GM19239 (cell line): ENCODE measurements at places on chromosomes 3 and 15.
A peak's percentile ranks its signal among the peaks of the same experiment; 100 is the strongest.

GRCh38 chr3:27138005-27138404, 231.2 kb downstream of the NEK10 start:
- no peak for DNase-seq

- no peak for DNase-seq
Observed at GRCh38 chr3:37773911-37774310, 87.8 kb upstream of the CTDSPL start.

GRCh38 chr15:39934397-39935071, 619 bp downstream of the EIF2AK4 start:
- no peak for DNase-seq

DNA sequence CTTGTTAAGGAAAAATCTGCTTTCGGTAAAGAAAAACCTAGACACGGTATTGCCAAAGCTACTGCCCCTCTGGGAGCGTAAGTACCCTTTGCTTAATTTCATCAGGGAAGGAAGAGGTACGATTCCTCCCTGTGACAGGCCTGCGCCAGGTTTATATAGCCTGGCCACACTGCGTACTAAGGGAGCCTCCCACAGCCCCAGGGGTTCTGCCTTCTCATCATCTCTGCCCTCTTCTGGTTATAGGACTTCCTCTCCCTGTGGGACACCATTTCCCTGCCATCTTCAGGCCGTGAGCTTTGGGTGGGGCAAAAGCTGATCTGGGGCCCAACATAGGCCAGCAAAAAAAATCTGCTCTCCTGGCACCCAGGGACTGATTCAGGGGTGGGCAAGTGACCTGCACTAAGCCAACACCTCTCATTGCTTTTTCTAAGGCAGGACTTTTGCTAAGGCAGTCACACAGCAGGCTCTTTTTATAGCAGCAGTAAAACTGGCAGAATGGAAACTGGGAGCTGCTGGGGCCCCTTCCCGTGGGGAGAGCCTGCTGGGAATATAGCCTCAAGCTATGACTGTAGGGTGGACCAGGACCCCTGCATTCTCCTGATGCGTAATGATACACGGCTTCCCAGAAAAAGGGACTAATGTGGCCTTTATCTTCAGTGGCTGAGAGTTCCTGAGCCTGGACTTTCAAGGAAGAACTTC, 76.2 kb downstream of the PRICKLE2 start:
- no peak for DNase-seq

DNA sequence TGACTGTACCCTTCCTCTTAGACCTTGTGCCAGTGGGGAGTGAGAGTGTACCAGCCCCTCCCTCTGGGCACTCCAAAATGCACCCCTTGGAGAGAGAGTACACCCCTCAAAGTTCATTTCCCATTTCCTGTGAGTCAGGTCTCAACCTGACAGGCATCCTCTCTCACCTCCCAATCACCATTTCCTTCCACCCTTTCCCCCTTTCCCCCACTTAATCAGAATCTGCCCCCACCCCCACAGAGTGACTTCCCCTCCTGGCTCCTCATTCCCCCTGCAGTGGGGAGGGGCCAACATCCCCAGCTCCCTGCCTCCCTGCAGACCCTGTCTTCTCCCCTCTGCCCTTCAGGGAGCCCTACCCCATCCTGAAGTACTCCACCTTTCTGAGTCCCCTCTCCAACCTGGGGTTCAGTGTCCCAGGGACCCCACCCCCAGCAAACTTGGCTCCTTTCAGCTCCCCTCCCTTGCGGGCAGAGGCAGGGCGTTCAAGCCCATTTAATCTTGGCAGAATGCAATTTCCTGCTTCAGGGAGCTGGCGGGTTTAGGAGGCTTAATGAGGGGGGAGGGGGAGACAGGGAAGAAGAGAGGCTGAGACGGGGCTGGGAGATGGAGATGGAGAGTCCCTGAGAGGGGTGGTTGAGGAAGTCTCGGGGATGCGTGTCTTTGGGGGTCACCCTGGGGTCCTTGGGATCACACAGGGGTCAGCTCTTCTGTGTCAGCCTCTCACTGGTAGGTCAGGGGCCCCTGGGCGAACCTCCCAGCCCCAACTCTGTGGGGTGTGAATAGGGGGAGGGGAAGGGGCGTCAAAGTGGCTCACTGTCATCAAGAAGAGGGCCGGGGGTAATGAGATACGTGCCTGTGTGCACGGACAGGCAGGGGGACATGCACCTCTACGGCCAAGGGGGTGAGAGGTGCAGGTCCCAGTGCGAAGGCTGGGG, 16.6 kb upstream of the SEMA3F start:
- no peak for DNase-seq

- DNase-seq, result no peak
Observed at GRCh38 chr15:68786753-68787152, 33.9 kb downstream of the ANP32A start.

DNA sequence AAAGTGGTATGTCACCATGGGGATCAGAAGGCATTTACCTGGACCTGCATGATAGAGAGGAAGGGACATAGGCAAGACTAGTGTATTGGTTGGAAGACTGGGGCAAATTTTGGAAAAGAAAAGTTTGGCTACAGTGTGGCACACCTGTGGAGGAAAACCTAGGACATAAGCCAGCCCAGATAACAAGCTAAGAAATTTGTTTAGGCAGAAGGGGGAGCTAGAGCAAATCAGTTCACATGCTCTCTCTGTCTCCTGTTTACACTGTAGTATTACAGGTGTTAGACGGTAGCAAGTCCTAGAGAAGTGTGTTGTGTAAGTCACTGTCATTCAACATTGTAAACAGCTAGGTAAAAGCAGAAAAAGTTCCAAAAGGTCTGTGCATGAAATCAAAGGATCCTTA, 11.9 kb upstream of the ALDH1A2 start:
- no peak for DNase-seq

DNA sequence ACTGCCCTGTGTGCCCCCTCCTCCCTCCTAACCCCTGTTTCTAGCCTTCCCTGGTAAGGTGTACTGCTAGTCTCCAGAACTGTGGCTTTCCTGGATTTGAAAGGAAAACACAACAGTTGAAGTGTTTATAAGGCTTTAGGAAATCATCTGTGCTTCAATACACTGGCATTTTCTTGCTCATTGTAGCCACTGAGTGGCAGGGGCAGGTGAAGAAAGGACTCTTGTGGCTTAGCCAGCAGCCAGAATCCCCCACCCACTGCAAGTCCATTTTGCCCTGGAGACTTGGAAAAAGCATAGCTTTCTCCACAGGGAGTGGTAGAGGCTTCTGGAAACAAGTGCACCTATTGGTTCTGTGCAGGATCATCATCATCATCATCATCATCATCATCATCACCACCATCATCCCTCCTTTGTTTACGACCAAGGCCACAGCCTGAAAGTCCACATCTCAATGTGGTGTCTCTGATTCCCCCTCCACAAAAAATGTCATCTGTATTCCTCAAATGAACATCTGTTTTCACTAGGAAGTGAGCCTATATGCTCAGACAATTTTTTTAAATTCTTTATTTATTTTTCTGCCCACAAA, 33.4 kb downstream of the AQP9 start:
- DNase-seq, result no peak

DNA sequence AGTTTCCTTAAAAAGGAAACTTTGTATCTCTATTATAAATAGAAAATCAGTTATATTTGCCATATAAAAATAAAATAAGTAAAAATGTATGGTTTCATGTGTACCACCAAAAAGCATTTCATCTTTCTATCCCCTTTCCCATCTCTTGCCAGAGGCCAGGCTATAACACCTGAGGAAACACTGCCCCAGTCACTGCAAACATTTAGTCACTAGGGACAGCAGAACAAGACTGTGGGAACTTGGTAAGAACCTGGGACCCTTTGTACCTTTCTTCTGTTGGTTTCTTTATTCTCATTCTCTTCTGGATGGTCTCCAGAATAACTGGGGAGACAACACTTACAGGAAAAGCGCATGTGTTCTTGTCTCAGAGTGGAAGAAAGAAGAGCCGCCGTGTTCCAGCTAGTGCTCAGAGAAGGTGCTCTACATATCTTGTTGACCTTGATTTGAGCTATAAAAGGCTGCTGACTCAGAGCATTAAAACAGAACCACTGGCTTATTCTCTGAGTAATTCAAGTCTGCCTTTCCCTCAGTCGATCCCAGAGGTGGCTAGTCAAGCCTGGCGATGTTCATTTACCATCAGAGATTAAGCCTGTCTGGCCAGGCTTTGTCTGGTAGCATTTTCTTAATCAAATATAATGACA, 361.6 kb downstream of the RBMS3 start:
- no peak for DNase-seq

DNA sequence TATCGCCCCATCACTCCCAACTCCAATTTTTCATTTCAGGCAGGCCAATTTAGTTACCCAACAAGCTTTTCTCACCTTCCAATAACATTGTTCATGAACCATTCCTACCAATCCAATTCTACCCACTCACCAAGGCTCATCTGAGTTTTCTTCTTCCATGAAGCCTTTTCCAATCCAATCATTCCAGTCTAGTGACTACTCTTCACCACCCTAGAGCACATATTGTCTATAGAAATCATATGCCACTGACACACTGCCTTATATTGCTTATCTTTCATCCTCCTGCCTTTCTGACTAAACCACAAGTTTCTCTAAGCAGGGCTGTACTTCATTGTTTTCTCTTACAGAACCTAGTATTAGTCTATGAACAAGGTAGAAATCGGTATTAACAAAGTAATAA, 11.4 kb downstream of the CCDC14 start:
- DNase-seq, result no peak

- DNase-seq, result no peak
Observed at GRCh38 chr15:68405378-68406250, 26.3 kb downstream of the ITGA11 start.

DNA sequence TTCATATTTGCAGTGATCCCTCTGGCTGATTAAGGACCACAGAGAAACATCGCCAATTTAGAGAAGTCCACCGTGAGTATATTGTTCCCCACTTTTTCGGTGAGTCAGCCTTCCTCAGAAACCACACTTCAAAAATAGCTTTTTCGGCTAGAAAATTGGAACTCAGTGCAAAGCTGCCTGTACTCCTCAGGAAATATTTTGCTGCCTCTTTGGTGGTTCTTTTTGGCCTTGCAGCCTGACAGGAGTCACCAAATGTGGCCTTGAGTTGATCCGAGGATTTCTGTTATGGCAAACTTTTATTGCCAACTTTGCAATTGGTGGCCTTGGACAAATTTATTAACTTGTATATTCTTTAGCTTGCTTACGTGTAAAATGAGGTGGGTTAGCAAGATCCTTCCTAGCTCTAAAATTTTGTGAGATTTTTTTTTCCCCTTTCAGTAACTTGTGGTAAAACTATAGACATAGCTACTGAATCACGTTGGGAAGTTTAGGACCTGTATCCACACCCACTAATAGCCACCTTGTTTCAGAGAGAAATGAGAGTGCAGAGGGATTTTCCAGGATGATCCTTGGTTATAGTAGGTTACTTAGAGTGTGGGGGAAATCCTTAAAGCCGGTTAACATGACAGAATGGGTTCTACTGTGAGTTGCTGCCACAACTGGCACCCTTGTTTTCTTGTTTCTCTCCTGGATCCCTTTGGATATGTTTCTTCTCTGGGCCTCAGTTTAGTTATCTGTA, 9.9 kb downstream of the ARL6IP5 start:
- DNase-seq, result no peak

DNA sequence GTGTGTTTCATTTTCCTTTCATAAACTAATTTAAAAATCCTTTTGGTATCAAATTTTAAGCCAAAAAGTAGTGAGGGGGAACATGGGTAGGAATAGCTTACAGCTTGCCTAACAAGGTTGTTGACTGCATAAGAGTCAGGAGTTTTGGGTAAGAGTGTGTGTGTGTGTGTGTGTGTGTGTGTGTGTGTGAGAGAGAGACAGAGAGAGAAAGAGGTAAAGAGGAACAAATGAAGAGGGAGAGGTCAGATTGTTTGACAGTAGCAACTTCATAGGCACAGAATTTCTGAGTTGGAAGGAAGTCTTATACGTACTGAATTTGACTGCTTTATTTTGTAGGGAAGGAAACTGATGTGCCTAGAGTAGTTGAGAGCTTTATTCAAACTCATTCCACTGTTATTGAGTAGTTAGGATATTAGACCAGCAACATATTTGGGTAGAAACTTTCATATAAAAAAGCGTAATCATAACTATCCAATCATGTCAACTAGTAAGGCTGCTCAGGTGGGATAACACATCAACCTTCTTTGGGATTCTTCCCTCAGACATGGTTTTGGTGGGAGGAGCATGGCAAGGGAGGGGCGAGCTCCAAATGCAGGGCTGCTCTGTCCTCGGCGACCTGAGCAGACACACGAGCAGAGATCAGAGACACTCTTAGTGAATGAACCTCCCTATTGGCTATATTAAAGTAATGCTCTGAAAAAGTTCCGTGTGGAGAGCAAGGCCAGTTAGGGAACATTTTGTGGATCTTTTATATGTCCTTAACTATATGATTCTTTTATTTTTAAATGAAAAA, 86.4 kb downstream of the LPP start:
- DNase-seq, result no peak

DNA sequence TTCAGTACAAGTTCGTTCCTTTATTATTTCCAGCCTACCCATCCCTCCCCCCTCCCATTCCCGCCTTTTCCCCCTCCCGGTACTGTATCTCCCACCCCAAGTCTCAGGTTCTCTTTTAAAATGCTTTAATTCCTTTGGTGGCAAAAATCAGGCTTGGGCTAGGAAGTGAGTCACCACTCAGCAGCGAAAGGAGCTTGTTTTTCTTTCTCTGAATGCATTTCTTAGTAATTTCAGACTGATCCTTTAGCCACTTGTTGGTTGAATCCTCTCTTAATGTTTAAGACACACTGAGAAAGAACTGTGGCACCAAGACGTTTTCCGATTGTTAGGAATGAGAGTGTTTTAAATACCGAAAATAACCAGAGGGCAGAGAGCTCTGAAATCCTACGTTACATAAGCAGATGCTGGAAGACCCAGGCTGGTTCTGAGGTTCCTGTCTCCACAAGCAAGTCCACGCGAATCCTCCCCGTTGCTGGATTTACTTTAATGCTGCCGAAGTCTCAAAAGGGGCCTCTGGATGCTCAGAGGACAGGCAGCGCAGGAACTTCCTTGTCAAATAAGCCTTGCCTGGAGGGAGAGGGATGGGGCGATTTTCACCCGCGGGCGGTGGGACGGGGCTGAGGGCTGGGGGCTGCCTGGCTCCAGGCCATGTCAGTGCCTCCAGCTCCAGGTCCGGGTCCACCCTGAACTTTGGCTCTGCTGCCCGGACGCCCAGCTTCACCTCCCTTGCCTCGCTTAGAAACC, 854 bp upstream of the COL8A1 start:
- no peak for DNase-seq

DNA sequence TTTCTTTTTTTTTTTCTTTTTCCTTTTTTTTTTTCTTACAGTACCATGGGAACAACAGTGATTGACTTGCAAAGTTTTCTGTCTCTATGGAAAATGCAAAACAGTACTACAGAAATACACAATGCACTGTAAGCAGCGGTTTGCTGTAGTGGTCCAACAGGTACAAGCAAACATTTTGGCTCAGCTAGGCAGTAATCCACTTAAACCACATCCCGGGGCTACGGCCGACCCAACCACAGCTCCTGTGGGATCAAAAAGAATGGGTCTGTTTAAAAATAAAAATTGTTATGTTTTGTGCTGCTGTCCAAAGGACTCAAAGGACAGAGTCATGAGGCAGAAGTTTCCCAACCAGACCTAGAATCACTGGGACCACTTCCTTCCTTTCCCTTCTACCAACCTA, 667.1 kb upstream of the ADAMTS9 start:
- DNase-seq, result no peak

- peak; percentile 3 for DNase-seq
Observed at GRCh38 chr3:97821287-97821773, 481 bp upstream of the CRYBG3 start.
